Mesenteric fat pad (tissue), 1 donor: ENCODE measurements at places on chromosomes 1 and 21.

GRCh38 chr1:241582921-241583321, 50.7 kb downstream of the KMO start:
- DNase-seq, result no peak

- DNase-seq, result no peak
Observed at GRCh38 chr1:220772846-220773245, 13.9 kb upstream of the MTARC1 start.

DNA sequence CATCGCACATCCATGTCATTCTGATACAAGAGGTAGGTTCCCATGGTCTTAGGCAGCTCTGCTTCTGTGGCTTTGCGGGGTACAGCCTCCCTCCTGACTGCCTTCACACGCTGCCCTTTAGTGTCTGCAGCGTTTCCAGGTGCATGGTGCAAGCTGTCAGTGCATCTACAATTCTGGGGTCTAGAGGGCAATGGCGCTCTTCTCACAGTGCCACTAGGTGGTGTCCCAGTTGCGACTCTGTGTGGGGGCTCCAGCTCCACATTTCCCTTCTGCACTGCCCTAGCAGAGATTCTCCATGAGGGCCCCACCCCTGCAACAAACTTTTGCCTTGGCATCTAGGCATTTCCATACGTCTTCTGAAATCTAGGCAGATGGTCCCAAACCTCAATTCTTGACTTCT, 138.2 kb upstream of the BRINP3 start:
- DNase-seq, result no peak

DNA sequence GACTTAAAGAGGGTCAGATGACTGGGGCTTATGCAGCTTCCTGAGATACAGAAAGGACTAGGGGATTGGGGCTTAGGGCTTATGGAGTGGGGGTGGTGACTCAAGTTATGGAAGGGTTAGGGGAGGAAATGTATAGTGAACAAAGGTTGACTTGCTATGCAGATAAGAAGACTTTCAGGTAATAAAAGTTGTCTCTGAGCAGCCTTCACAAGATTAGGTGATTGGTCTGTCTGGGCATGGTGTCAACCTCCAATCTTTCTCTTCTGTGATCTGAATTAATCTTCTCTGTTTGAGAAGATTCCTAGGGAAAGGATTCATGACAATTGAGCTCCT, 436.5 kb downstream of the SIPA1L2 start:
- no peak for DNase-seq

GRCh38 chr1:231057410-231057809, 17.4 kb upstream of the FAM89A start:
- DNase-seq, result no peak

DNA sequence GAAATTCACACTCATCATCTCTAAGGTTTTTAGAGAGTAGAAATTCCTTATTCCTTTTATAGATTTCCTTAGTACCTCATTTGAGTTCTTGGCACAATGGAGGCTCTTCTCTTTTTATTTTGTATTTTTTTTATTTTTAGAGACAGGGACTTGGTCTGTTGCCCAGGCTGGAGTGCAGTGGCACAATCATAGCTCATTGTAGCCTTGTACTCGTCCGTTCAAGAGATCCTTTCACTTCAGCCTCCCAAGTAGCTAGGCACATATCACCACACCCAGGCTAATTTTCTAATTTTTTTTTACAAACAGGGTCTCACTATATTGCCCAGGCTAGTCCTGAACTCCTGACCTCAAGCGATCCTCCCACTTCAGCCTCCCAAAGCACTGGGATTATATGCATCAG, 29.6 kb downstream of the RGL1 start:
- no peak for DNase-seq

DNA sequence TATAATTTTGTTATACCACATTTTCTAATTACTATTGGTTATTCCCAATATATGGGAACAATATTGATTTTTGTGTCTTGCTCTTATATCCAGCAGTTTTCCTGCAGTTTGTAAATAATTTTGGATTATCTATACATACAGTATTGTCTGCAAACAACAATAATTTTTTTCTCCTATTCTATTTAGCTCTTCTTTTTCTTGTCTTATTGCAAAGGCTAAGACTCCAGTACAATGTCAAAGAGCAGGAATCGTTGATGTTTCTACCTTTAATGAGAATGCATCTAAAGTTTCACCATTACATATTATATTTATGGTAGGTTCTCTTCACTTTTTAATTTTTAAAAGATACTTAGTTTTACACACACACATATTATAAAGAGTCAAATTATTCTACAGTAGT, 4.1 kb upstream of the AVPR1B start:
- no peak for DNase-seq

DNA sequence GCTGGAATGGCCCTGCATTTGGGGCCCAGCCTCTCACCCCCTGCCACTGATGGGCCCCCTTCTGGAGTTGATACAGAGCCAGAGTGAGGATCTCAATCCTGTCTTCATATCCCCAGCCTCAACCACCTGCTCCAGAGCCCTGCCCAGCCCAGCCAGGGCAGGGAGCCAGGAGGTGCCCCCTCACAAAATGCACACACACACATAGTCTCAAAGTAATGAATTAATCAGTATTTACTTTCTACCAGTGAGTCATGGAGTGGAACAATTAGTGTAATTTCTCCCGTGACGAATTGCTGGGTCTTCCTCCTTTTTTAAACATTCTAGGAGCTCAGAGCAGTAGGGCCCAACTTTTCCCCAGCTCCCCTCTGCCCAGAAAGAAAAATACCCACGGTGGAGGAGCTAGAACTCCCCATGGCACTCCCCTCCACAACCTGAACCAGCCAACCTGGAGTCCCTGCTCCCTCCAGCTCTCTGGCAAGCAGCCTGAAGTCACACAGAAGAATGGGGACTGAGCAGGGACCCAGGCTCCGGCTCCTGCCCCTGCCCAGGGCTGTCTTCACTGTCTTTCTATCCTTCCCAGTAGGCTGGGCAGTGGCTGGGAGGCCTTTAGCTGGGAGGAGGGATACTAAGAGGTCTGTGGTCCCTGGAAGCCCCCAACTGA, 29.3 kb downstream of the SDC3 start:
- no peak for DNase-seq

GRCh38 chr21:32956061-32956656, 69.6 kb upstream of the OLIG2 start:
- no peak for DNase-seq

GRCh38 chr1:7375781-7376660, 395.1 kb upstream of the VAMP3 start:
- peak; percentile 26 for DNase-seq

DNA sequence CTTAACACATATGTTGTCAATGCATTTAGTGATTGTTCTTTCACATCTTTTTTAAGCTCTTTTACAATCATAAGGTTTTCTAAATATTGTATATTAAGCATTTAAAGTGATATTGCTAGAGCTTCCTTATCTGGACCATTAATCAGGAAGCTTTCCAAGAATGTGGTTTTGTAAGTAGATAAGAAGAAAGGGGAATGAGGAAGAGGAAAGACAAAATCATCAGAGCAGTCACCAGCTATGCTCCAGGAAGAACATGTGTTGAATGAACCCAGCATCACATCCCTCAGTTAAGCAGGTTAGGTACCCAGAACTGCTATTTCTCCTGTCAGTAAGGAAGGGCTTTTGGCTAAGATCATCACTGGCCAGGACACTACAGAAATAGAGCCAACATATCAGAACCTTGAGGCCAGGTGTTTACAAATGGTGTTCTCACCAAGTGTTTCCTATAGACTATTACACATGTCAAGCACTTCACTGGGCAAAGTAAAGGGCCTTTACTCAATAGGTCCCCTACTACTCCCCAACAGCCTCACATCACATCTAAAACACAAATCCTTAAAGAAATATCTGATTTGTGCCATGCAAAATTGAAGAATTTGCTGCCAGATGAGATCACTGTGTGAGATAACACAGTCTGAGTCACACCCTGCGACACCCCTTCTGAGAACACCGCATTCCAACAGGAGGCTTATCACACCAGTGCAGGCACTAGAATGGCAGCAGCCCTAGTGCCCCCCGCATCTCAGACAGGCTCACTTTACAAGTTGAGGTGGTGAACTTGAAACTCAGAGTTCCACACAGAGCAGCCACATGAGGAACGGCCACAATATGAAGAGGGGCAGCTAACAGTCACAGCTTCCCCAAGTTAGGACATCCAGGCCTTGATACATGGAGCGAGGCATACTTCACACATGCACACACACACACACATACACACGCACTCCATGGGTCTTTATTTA, 1.8 kb upstream of the SPRR2A start:
- no peak for DNase-seq

- DNase-seq, result no peak
Observed at GRCh38 chr21:45131537-45131999, 57.2 kb downstream of the ADARB1 start.

GRCh38 chr1:186143481-186143880, 231.6 kb downstream of the TPR start:
- DNase-seq, result no peak

DNA sequence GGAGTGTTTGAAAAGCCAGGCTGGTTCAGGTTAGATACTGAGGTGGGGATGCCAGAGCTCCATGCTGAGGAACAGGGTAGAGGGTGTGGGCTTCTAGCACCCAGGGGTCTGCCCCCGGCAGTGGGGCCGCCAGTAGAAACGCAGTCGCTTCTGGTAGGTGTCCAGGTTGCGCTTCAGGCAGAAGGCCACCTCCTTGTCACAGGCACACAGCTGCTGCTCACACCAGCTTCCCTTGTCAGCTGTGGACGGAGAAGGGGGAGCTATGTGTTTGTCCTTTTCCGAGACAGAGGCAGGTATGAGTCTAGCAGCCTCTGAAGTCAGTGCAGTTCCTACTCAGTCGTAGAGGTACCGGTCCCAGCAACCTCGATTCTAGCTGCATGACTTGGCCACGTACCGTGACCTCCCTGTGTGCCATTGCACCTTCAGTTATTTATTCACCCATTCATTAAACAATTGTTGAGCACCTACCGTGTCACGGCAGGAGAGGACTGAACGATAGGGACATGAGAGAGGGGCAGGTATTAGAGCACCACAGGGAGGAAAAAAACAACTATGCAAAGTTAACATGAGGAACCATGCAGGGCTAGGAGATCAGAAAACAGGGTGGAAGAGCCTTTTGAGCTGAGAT, 5.2 kb downstream of the PLA2G2D start:
- peak; percentile 65 for DNase-seq

DNA sequence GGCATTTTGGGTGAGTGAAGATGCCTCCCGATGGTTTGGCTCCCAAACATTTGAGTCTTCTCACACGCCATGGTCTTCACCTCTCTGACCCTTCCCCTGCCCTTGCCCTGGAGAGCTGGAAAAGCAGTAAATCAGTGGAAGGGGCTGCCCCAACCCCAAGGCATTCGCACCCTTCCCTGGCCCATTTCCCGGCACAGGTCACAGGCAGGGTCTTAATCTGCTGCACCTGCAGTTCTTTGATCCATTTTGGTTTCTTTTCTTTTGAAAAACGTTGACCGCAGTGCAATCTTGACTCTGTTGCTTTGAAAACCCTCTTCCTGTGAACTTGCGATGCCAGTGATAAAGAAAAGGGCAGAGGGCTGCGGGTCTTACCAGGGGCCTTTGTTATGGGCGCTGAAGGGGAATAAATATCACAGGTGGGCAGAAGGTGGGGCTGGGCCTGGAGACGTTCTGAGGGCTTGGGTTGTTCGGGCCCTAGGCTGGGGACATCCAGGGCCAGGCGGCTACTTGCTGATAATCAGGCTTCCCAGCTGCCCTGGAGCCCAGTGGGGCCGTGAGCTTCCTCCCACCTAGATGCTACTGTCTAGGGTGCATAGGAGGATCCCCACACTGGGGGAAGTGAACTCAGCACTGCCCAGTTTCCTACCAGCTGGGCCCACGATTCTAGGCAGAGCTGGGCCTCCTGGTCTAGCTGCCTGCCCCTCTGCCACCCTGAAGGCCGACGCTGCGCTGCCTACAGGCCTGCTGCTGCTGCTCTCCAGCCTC, 38.6 kb upstream of the EPS8L3 start:
- peak; percentile 55 for DNase-seq

DNA sequence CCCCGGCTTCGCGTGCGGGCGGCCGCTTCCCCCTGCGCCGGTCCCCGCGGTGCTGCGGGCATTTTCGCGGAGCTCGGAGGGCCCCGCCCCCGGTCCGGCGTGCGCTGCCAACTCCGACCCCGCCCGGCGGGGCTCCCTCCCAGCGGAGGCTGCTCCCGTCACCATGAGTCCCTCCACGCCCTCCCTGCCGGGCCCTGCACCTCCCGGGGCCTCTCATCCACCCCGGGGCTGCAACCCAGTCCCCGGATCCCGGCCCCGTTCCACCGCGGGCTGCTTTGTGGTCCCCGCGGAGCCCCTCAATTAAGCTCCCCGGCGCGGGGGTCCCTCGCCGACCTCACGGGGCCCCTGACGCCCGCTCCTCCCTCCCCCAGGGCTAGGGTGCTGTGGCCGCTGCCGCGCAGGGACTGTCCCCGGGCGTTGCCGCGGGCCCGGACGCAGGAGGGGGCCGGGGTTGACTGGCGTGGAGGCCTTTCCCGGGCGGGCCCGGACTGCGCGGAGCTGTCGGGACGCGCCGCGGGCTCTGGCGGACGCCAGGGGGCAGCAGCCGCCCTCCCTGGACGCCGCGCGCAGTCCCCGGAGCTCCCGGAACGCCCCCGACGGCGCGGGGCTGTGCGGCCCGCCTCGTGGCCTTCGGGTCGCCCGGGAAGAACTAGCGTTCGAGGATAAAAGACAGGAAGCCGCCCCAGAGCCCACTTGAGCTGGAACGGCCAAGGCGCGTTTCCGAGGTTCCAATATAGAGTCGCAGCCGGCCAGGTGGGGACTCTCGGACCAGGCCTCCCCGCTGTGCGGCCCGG, 159.2 kb downstream of the RUNX1 start:
- DNase-seq, result peak; percentile 94

DNA sequence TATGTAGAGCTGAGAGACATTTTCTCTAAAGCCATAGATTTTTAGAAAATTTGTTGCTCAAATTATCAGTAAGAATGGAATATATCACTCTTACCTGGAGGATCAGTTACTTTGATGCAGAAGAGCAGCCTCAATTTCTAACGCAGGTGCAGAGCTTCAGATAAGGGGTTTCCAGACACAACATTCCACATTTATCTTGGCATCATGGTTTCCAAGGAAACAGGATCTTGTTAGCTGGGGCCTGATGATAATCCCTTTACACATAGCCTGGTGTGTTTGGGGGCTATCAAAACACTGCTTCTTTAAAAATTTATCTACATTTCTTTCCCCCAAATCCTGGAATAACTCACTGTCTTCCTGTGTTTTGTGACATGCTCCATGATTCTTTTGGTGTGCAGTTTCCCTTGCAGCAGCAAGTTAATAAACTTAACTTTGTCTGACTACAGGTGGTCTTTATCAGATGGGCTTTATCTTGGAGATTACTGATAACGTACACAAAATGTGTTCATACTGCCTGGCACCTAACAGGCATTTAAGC, 2.7 kb upstream of the STX12 start:
- DNase-seq, result no peak

DNA sequence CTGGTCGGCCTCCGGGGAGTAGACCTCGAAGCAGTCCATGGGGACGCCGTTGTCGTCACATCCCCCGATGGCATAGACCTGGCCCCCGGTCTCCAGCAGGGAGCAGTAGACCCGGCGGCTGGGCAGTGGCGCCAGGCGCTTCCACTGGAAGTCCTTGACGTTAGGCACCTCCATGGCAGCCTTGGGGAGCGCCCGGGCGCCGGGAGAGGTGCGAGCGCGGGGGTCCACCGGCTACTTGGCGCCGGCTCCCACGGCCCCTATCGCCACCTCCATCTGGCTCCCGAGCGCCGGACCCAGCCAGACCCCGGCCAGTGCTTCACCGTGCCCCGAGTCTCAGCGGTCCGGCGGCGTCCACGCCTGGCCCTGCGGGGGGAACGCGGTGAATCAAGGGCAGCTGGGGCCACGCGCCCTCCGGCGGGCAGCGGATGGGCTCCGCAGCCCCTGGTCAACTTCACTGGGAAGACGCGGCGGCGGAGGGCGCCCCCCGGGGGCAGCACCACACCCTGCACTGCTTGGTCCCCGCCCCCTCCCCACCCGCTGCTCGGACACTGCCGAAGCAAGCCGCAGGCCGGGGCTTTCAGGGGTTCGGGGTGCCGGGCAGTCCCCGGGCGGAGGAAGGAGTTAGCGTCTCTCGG, 13.2 kb downstream of the KLHDC8A start:
- no peak for DNase-seq
